Stimulated activated CD4-positive, alpha-beta T cell treated with anti-CD3 and anti-CD28 coated beads, Interleukin-4, amount 100 ng/mL, for 1 hour (primary cell): ENCODE measurements at places on chromosomes 11 and 22.
A peak's percentile ranks its signal among the peaks of the same experiment; 100 is the strongest.

GRCh38 chr22:17479135-17479534, 84.2 kb upstream of the SLC25A18 start:
- DNase-seq, result no peak

- no peak for DNase-seq
Observed at GRCh38 chr22:31281733-31282132, 10.6 kb downstream of the PIK3IP1 start.

GRCh38 chr11:123475469-123475868, 45.4 kb downstream of the GRAMD1B start:
- no peak for DNase-seq

- DNase-seq, result no peak
Observed at GRCh38 chr11:102833731-102834130, 9.7 kb downstream of the MMP3 start.

DNA sequence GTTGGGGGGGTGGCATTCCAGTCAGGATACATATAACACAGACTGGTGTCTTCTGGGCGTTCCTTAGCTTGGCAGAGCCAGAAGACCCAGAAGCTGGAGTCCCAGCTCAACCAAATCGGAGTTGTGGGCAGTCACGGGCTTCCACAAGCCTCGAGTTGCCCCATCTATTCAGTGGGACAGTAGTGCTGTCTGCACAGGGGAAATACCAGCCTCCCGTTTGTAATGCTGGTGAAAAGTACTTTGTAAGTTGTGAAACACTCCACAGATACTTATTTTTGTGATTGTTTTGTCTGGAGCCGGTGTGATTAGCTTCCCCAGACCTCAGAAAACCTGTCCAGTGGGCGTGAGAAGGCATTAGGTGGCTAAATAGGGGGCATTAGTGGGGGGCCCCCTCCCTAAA, 13.6 kb downstream of the DGKZ start:
- DNase-seq, result no peak

- DNase-seq, result no peak
Observed at GRCh38 chr11:96465512-96465911, 75.7 kb downstream of the JRKL start.

DNA sequence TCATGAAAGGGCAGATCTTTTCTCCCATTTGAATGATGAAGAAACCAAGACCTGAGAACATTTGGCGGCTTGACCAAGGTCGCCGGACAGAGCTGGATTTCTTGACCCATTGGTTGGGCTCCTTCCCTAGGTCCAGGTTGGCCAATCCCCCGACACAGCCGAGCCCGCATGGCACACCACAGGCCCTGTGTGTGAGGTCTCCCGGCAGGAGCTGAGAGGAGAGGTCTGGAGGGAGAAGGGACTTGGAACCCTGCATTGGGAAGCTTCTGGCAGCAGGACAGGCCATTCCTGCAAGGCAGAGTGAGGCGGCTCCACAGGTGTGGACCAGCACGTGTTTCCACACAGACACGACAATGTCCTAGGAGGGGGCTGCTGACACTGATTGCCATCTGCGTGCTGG, 98.6 kb upstream of the THY1 start:
- DNase-seq, result no peak

GRCh38 chr22:28812516-28812915, 12.1 kb upstream of the XBP1 start:
- no peak for DNase-seq

DNA sequence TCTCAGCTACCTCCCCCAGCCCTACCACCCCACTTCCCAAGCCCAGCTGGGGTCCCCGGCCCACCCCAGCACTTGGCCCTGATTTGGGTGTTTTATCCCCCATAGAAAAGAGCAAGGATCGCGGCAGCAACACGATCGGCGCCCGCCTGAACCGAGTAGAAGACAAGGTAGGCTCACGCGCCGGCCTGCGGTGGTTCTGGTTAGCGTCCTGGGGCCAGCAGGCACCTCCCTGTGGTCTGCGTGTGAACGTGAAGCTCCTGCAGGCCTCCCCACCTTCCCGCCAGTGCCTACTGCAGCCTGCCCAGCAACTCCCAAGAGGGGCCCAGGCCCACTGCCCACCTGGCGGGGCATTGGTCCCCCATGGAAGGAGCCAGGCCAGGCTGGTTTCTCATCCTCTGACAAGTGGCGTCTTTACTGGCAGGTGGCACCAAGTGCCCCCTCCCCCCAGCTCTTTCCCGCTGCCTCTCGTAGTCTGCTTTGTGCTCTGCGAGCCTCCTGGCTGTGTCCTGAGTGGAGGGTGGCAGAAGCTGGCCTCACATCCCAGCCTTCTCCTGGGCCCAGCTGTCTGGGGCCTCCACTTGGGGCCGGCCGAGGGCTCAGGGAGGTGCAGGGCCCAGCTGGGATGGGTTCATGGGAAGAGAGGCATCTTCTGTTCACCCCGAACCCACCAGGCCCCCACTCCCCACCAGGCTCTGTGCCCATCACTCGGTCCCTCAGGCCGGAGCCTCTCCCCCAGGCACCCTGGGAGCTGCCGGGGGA, 78.3 kb upstream of the KCNQ1OT1 start:
- no peak for DNase-seq

- no peak for DNase-seq
Observed at GRCh38 chr22:19974935-19975706, 33.5 kb upstream of the TXNRD2 start.

DNA sequence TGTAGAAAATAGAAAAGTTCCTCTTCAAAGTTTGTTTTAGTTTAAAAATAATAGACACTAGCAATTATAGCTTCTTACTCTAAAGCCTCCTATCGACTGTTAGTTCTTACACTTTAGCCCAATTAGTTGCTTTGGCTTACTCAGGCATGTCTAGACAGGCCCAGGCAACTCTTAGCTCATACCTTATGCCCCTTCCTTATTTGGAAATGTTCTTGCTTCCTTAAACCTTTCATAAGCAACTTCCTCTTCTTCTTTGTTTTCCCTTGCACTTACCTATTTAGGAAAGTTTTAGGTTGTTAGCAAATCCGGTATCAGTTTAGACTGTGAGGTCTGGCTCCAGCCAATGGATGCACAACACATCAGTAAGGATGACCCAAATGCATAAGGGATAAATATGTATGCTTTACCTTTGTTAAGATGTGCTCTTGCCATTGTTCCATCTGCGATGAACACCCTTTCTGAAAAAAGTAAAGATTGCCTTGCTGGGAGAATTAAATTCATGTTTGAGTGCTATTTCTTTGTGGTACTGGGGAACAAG, 1277.5 kb upstream of the CNTN5 start:
- no peak for DNase-seq

DNA sequence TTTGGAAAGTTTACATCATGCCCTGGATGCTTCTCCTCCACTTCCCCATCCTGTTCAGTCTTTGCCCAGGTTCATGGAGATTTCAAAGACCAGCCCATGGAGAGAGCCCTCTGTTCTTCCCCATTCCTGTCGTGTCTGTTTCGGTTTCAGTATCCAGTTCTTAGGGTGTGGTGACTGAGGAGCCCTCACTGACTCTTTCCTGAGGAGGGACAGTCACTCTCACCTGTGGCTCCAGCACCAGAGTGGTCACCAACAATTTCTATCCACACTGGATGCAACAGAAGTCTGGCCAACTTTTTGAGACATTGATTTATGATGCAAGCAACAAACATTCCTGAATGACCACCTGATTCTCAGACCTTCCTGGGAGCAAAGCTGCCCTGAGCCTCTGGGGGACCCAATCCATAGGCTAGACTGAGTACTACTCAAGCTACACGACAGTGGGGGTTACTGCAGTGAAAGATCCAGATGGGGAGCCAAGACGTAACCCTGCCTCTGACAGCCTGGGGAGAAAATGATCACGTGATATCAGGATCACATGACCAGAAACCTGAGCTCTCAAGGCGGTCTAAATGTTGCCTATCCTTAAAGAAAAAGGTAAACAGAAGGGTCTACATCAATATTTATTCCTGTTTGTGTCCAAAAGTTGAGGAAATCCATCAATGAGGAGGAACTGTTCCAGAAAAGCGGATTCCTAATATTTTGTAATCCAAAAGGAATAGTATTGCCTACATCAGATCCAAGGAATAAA, 76.2 kb upstream of the VPREB1 start:
- no peak for DNase-seq

DNA sequence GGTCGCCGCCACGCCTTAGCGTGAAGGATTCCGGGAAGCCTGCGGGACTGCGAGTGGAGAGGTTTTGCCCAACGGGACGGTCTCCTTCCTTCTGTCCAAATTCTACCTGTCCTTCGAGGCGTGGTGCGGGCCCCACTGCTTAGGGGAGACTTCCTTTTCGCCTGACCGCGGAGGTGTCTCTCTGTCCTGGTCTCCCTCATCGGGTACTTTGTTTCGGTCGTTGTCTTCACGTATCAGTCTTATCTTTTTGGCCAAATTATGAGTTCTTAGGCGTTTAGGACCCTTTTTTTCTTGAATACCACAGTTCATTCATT, 388 bp downstream of the HINFP start:
- no peak for DNase-seq

DNA sequence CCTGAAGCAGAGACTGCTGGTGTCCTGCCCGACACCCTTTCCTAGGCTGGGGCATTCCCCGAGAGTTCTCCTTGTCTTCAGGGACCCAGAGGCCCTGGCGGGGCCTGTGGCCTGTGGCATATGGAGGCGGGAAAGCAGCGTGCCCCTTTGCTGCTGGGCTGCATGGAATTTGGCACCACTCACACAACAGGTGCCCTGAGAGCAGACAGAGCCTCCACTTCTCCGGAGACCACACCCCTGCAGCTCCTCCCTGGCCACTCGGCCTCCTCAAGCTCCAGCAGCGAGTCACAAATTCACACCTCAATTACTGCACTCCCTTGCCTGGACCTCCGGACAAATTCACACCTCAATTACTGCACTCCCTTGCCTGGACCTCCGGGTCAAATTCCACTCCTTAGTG, 1375.2 kb downstream of the TBC1D22A start:
- DNase-seq, result no peak

GRCh38 chr11:69638941-69639681, 1.8 kb upstream of the CCND1 start:
- no peak for DNase-seq

- DNase-seq, result no peak
Observed at GRCh38 chr22:19844377-19845053, 10.2 kb downstream of the GNB1L start.

- no peak for DNase-seq
Observed at GRCh38 chr11:8291421-8292350, 28.0 kb upstream of the LMO1 start.

DNA sequence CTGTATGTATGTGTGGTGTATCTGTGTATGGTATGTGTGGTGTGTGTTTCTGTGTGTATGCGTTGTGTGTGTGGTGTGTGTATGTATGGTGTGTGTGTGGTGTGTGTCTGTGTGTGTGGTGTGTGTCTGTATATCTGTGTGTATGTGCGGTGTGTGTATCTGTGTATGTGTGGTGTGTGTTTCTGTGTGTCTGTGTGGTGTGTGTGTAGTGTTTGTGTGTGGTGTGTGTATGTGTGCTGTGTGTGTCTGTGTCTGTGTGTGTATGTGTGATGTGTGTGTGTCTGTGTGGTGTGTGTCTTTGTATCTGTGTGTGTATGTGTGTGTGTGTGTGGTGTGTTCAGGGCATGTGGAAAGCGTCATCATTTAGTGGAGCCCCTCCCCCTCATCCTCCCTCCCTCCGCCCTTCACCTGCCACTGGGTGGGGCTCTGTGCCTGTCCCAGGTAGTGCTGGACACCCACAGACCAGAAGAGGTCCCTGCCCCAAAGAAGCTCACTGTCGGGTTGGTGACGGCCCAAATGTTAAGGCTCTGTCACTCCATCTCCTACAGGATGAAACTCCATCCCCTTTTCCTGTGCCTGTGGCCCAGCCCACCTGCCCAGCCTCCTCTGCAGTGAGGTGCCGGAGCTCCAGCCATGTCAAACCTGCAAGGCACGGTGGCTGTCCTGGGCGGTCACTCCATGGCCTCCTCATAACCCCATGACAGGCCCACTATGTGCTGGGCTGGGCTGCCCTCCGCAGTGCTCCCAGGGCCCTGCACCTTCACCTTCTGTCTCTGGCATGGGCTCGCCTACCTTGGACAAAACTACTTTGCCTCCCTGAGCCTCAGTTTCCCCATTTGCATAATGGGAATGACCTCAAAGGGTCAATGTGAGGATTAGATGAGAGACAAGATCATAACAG, 23.4 kb upstream of the SHISAL1 start:
- no peak for DNase-seq

DNA sequence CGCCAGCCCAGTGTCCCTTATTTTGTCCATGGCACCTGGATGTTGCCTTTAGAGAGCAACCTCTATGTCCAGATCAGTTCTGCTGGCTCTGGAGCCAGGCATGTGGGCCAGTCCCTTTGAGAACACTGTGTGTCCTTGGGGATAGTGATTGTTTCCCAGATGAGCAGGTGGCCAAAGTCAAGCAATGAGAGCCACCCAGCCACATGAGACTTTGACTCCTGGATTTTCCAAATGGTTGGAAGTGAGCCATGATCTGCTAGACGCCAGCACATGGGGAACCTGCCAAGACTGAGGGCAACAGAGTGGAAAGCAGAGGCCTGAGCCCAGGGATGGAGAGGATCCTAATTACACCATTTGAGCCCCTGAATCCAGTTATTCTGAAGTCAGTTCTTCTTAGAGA, 479.8 kb downstream of the OPCML start:
- DNase-seq, result no peak

- no peak for DNase-seq
Observed at GRCh38 chr11:35190804-35191348, 51.9 kb downstream of the CD44 start.

DNA sequence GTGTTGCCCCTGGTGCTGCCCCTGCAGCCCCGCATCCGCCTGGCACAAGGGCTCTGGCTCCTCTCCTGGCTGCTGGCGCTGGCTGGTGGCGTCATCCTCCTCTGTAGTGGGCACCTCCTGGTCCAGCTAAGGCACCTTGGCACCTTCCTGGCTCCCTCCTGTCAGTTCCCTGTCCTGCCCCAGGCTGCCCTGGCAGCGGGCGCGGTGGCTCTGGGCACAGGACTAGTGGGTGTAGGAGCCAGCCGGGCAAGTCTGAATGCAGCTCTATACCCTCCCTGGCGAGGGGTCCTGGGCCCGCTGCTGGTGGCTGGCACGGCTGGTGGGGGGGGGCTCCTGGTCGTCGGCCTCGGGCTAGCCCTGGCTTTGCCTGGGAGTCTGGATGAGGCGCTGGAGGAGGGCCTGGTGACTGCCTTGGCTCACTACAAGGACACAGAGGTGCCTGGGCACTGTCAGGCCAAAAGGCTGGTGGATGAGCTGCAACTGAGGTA, 278 bp downstream of the ROM1 start:
- no peak for DNase-seq

GRCh38 chr11:69518081-69518950, 36.9 kb downstream of the LINC01488 start:
- DNase-seq, result no peak

- DNase-seq, result no peak
Observed at GRCh38 chr11:93903989-93904388, 53.6 kb upstream of the VSTM5 start.

- peak; percentile 43 for DNase-seq
Observed at GRCh38 chr22:39242595-39243438, 2.0 kb downstream of the PDGFB start.
